Activated CD4-positive, alpha-beta T cell treated with anti-CD3 and anti-CD28 coated beads for 1 hour (primary cell): ENCODE measurements at places on chromosomes 12 and 14.

GRCh38 chr12:32437095-32437515 lies 37.7 kb downstream of the FGD4 start:
- no peak for DNase-seq

- no peak for DNase-seq
Observed at GRCh38 chr12:58812214-58812613, 108.1 kb downstream of the LRIG3 start.

- DNase-seq: no peak
Observed at GRCh38 chr12:66423266-66423665, 121.0 kb downstream of the HELB start.

DNA sequence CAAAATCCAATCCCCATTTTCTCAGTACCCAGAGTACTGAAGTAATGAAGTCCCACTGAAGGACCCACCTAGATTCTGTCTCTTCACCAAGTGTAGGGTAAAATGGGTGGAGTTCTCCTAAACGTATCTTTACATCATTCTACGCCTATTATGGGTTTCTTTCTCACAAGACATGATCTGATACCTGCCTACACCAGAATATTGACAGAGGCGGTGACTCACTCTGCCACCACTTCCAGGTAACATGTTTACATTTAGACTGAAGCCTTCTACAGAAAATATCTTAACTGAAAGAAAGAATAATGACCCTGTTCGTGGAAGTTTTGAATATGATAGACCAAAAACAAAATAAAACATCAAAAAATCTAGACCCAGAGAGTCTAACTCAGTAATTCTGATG lies 89.8 kb downstream of the BTG1 start:
- peak; percentile 37 for DNase-seq

GRCh38 chr14:79050787-79051727 lies 880.9 kb downstream of the NRXN3 start:
- no peak for DNase-seq

DNA sequence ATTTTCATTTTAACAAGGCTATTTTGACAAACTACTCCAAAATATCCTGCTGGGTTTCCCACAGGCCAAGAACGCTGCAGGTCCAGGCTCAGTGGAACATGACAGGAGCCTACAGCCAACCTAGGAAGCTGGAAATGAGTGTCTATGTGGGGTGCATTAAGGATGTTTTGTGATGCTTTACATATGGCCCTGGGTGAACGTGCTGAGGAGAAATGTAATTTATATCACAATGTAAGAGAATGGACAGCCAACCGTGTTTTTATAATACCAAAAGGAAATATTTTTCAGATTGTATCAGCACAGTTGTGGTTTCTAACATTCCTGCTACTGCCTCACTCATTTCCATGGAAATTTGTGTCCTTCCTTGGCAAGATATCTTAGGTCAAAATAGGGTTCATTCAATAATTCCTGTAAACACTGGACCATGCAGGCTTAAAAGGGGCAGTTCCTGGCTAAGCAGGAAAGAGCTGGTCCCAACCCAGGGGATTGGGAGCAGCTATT lies 51.5 kb downstream of the ST8SIA1 start:
- DNase-seq: no peak

DNA sequence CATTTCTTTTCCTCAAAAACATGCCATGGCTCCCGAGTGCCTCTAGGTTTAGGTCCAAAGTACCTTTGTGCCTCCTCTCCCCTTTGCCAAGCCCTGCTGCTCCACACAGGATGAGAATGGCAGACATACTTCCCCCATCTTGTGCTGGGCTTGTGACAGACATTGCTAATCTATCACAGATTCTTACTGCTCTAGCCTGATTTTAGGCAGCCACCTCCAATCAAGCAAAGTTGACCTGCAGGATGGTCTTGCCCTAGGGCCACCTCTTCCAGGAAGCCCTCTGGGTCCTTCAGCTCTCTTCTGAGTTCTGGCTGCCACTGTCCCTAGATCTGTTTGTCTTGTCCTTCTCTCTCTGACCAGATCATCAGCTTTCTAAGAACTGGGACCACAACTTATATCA lies 20.5 kb downstream of the FOXN4 start:
- DNase-seq: no peak

- no peak for DNase-seq
Observed at GRCh38 chr12:108916336-108916735, 36.4 kb downstream of the DAO start.

DNA sequence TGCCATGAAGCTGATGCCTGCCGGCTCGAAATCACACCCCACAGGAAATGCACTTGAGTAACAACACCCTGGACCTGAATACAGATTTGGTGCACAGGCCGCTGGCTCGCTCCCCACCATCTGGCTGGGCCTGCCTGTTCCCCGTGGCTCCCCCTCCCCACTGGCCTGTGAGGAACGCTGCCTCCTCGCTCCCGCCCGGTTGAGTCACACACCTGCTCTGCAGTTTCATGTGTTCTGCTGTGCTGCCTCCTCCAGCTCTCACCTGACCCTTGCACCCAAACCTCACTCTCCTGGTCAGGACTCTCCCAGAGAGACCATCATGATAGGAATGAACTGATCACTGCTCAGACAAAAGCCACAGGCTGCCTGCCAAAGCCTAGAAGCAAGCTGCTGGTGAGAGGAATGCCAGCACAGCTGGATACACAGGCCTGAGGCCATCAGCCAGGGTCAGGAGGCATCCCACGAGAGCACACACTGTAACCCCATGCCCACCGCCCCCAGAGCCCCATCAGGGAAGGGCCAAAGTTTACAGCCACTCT lies 3.8 kb upstream of the SIVA1 start:
- no peak for DNase-seq
